ENCODE measurements at places on chromosomes 16 and 17.

- no peak for DNase-seq
These were observed 2.3 kb downstream of the PRSS36 start for GRCh38 chr16:31147574-31147973.

DNA sequence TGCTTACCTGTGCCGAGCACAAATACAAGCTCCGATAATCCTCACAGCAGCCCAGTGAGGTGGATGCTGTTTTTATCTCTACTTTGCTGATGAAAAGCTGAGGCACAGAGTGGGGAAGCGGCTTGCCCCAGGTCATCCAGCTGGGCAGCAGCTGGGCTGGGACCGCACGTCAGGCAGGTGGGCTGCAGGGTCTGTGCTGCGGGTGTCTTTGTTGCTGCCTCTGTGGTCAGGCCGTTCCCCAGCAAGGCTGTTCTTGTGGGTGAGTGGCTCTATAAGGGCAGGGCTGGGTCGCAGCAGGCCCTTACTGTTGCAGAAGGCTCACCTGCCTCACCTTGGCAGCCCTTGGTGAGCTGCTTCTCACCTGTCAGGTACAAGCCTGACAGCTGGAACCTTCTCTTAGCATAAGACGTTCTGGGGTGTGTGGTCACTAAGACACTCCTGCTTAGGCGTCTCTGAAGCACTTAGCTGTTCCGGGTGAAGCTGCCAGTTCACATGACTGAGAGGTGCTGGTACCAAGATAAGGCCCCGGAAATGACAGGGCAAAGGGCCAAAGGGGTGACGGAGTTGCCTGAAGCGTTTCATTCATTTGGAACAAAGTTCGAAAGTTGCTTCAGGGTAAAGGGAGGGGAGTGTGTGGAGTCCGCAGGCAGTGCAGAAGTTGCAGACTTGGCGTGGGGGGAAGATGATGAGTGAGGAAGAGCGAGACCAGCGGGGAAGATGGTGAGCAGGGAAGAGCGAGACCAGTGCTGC is 17.4 kb downstream of the IRF8 start:
- no peak for DNase-seq

DNA sequence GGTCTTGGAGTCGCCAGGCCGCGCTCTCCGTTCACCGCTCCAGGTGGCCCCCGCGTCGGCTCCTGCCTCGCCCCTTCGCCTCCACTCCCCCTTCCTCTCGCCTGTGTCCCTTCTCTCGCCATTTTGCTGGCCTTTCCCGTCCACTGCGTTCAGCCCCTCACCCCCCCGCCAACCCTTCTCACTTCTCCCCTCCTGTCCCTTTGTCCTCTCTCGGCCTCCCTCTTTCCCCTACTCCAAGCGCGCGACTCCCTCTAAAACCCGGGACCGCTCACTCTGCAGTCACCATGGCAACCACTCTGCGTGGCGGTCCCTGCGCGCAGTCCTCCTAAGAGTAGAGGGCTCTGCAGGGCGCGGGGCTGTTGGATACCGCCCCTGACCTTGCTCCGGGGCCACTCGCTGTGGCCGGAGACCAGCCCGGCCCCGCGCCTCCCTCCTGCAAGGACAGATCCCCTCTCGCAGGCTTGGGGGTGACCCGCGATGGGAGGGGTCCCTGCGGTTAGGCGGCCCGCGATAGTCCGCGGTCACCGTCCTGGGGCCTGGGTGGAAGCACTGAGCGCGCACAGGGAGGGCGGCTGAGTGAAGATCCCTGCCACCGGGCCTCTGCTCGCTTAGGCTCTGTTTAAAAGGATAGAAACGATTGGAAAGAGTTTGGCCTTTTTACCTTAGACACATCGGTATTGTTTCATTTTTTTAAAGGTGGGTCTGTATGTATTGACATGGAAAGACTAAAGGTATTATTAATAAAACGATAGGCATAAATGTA is 454 bp downstream of the CCDC40 start:
- DNase-seq, result peak; percentile 90

- DNase-seq, result no peak
These were observed 3.9 kb downstream of the CTRB2 start for GRCh38 chr16:75203096-75203495.

DNA sequence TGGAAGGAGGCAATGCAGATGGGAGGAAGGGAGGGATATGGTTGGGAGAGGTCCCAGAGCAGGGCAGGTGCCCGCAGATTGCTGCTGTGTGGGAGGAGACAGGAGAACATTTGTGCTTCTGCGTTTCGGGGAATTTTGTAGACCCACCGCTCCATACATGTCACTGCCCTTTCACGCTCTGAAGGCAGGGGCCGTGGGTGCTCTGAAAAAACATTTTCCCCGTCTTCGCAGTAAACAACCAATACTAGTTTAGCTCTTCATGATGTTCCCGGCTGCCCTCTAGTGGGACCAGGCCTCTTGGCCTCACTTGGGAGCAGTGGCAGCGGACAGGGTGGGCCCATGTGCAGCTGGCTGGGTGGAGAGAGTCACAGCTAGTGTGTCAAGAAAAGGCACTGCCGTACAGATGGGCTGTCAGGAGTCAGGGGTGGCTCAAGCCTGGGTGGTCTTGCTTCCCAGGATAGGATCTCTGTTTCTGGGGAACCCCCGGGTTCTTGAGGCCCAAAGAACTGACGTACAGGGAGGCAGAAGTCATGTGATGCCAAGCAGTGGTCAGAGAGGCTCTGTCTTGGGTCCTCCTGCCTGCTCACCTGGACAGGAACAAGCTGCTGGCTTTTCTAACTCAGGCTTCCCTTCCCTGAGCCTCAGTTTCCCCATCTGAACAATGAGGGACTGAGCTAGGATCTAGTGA is 46.5 kb upstream of the CPNE2 start:
- DNase-seq, result peak; percentile 73

DNA sequence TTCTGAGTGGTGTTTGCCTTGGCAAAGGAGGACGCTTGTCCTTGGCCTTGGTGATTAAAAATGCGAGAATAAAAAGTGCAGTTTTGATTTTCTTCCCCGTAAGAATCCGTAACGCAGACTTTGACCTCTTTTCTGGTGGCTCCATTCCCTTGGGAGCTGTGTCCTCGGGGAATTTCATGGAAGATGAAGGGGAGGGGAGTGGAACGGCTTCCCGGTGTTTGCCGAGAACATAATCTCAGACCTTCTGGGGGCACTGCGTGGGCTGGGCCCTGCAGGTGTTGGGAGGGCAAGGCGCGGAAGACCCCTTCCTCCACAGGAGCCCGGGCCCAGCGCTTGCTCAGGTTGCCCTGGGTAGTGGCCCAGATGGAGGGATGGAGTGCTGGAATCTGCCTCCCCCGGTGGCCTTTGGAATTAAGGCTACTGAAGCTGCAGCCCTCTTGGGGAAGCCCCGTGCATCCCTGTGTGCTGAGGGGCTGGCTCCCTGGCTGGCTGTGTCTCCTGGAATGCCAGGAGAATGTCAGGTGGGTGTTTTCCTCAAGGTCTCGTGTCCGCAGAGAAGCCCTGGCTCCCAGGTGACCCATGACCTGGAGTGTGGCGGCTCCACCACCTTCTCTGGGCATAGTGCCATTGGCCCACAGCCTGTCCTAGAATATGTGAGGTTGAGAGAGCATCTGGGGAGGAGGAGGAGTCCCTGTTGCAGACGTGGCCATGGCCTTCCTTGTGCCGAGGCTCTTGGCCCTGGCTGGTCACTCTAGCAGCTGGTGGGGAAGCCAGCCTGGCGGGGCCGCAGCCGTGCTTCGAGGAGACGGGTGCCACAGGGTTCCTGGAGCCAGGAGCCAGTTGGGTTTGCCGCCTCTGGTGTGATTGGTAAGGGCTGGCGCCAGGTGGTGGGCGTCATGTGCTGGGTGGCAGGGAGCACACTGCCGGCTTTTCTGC is 3.1 kb downstream of the BAIAP2 start:
- peak; percentile 40 for DNase-seq

DNA sequence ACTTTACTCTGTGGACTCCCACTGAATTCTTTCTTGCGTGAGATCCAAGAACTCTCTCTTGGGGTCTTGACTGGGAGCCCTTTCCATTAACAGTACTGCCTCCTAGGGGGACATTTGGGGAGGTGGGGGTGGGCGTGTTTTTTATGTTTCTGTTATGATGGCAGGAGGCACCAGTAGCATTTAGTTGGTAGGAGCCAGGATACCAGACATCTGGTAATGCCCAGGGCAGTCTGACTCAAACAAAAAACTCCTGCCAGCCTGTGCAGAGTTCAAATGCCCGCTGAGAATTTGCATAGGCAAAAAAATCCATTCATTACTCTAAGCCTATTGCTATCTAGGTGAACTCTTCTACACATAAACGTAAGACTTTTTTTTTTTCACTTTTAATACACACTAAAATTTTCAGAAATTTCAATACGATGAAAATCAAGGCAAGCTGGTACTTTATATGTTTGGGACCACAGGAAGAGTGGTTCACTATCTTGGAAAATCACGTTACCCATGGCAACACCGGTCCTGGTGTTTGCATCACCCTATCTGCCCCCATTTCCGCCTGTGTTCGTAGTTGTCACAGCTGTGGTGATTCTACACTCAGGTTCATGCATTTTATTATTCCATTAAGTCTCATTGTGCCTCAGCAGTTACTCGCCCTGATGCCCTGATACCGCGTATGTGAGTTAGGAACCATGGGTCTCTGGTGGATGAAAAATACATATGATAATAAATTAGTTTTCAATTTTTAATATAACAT is 121.1 kb upstream of the XYLT1 start:
- DNase-seq, result peak; percentile 6

GRCh38 chr17:42072323-42073187 is 22.2 kb upstream of the C17orf113 start:
- DNase-seq, result no peak

- DNase-seq, result peak; percentile 40
These were observed 62.5 kb downstream of the CYLD start for GRCh38 chr16:50804290-50804907.

DNA sequence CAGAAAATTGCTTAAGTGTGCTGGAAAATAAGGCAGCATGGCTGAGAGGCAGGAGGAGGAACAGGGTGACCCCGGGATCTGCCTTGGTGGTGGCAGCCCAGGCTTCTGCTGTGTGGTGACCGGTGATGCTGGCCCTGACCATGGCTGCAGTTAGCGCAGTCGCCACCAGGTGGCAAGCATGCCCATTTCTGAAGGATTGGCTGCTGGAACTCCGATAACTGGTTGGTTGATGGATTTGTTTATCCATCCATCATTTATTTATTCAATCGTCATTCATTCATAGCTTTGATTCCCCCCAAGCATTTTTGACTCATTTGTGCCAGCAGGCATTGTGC is 29.1 kb upstream of the ITGA3 start:
- DNase-seq, result peak; percentile 74

DNA sequence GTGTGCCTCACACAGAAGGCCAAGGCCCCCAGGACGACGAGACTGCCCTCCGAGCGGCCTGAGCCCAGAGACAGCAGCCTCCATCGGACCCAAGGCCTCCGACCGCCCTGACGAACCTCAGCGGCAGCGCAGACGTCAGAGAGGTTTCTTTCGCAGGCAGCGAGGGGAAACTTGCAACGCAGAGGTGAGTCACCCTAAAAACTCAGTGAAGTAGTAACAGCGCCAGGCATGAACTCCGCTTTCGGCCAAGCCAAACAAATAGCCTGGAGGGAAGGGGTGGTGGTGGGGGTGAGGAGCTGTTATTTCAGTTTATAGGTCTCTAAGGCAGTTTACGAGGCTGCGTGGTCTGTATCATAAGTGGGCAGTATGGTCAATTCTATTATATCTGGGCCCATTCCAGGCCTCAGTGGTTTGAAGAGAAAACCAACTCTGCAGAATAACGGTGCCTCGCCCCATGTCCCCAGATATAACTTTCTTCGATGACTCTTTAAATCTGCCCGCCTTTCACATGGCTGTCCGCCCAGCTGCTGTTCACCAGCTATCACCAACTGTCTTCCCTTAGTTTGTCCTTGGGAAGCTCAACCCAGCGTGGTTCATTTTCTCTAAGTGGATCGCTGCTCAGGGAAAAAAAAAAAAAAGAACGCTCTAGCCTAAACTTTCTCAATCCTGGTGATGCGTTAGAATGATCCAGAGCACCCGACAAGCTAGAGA is 43.5 kb upstream of the FOXF1 start:
- no peak for DNase-seq

GRCh38 chr16:79250502-79251098 is 349.9 kb downstream of the MAF start:
- DNase-seq, result no peak

DNA sequence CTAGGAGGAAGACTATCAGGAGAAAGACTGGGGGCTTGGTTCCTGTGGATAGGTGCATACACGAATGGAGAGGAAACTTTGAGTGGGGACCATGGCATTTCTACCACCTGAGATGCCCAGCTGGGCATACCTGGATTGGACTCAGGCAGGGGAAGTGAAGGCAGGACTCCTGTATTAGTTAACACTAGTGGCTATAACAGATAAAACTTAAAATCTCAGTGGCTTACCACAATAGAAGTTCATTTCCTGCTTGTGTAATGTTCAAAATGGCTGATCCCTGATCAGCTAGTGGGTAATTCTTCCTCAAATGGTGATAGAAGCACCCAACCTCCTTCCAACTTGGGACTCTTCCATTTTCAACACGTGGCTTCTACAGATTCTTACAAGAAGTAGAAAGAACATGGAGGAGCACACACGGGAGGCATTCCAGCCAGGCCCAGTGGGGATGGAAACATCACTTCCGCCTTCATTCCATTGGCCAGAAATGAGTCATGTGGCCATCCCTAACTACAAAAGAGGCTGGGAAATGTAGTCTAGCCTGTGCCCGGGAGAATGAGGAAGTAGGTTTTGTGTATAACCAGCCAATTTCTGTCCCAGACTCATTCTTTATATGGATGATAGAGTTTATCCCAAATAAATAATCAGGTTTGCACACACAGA is 112.1 kb downstream of the UTP18 start:
- peak; percentile 93 for DNase-seq

DNA sequence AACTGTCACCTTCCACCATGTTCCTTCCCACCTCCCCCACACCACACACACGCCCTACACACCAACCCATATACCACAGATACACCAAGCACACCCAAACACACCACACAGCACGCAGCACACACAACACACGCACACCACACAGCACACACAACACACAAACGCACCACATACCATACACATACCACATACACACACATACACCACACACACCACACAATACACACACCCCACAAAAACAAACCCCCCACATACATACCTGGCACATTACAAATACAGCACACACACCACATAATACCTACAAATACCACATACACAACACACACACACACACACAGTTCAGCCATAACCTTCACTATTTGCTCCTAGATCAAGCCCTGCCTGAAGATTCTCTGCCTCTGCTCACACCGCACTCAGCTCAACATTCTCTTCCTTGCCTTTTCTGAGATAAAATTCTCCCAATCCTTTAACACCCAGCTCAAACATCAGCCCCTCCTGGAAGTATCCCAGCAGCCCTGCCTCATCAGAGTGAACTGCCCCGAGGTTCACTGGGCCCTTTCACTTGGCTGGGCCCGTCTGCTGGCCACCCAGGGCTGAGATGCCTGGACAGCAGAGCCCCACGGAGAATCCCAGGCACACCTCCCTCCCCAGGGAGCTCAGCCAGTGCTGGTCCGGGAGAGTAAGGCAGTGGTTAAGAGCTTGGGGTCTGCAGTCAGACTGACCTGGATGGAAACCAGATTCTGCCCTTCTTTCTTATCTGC is 31.9 kb upstream of the CPNE2 start:
- no peak for DNase-seq

- peak; percentile 98 for DNase-seq
These were observed 9.0 kb upstream of the NGFR start for GRCh38 chr17:49486012-49486641.
